ENCODE measurements at places on chromosomes 16 and 17.

DNA sequence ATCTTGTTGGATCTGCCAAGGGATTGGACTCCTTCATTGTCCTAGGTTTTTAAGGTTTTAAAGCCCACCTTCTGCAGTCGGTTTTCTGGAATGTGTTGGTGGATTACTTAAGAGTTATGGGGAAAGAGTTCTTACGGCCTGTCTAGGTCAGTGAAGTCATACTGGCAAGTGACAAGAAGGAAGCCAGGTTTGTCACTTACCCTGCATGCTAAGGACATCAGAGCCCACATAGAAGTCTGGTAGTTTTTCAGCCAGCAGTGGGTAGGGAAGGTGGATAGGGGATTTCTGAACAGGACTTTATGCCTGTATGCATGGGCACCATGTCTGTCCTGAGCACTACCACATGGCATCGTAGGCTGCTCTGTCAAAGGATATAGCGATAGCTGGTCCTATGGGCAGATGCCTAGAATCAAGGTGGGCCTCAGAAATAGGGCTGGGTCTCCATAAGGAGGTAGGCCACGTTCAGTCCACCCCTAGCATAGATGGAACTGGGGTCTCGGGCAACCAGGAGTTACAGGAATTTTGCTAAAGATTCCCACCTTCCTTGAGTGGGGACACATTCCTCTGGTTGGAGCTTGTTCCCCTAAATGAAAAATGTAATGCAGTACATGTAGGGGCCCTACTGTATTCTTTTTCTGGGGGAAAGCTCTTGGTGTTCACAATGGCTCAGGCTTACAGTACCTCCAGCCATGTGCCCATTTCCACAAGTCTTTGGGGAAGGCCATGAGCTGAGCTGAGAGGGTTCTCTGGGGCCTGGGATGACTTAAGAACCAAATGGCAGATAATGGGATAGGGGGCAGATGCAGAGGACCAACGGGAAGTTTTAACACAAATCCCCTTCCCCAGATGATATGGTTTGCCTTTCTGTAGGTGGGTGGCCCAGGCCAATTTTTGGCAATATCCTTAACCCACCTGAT lies 27.5 kb downstream of the TRPV2 start:
- no peak for DNase-seq

DNA sequence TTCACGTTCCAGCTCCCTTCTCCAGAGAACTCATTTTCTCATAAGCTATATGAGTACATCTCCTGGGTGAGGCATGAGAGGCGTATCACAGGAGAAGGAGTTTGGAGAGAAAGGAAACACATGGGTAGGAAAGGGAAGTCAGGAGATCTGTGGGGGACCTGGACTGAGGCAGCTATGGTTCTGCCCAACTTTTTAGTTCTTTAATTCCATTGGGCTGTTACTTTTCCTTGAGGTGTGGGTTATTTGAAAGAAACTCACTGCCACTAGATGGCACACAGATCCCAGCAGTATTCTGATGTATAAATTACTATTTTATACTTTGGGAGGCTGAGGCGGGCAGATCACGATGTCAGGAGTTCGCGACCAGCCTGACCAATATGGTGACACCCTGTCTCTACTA lies 63.6 kb downstream of the NUP93 start:
- DNase-seq: no peak

- no peak for DNase-seq
Observed at GRCh38 chr16:69378760-69379159, 7.0 kb downstream of the TERF2 start.

DNA sequence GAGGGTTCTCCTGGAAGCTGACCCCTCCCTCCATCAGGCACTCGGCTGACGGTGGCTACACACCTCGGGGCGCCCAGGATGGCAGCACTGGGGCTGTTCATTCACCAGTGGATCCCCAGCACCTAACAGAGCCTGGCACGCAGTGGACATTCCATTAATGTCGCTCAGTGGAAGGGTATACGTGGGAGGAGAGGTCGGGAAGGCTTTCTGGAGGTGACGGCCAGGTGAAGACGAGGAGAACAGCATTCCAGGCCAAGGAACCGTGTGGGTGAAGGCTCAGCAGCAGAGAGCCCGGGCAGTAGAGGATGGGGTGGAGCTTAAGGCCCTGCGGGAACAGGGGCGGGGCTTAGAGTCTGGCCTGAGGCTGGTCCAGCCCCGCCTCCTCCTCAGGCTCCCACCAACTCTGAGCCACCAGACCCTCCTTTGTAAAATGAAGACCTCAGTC lies 2.5 kb upstream of the HS3ST6 start:
- no peak for DNase-seq

DNA sequence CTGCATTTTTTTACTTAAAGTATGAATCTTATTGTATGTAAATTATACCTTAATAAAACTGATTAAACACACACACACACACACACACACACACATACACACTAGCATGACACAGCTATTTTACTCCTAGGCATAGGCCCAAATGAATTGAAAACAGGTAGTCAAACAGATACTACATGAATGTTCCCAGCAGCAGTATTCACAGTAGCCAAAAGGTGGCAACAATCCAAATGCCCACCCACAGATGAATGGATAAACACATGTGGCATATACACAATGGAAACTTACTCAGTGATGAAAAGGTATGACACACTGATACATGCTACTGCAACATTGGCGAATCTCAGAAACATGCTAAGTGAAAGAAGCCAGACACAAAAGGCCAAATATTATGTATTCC lies 223.5 kb downstream of the CYB561 start:
- no peak for DNase-seq

GRCh38 chr17:28849281-28849680 lies 5.5 kb upstream of the ERAL1 start:
- DNase-seq: no peak

GRCh38 chr16:83963277-83964119 lies 4.5 kb upstream of the NECAB2 start:
- no peak for DNase-seq

DNA sequence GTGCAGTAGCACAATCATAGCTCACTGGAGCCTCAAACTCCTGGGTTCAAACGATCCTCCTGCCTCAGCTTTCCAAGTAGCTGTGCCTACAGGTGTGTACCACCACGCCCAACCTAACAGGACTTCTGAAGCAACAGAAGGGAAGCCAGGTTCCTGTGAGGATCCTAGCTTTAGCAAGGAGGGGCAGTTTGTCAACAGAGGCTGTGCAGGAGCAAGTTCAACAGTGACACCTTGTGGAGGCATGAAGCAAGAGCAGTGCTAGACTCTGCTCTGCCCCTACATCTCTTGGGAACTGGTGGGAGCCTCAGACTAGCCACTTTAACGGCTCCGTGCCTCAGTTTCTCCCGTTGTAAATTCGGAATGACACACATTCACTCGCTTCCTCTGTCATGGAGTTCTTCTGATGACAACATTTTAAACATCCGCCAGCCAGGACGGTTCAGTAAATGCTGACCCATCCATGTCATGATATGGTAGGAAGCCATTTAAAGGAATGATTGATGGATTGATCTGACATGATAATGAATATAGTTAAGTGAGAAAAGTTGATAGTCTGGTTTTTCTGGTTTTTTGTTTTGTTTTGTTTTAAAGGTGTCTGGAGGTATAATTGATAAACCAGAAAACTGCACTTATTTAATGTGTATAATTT lies 218.7 kb downstream of the MRTFB start:
- no peak for DNase-seq

- DNase-seq: no peak
Observed at GRCh38 chr17:43074869-43075268, 49.8 kb downstream of the RND2 start.

DNA sequence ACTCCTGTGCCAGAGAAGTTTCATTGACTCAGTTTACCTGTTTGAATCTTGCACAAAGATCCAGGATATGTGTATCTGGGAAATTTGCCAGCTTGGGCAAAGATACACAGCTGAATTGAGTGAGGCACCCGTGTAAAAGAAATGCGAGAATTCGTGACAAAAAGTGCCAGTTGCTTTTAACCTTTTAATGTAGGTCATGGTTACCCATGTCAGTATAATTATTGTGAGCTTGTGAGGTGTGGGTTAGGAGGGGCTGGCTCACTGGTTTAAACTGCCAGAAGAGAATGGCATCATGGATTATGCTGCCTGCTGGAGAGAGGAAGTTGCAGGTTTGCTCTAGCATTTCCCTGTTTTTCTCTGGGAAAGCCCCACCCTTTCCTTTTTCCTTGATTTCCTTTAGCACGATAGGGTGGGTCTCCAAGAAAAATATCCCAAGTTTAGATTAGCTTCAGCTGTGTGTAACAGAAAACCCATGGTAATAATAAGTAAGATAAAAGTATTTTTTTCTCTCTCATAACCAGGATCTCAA lies 24.8 kb upstream of the NDRG4 start:
- no peak for DNase-seq

GRCh38 chr17:1087381-1088241 lies 90.7 kb downstream of the TIMM22 start:
- DNase-seq: no peak

- no peak for DNase-seq
Observed at GRCh38 chr16:50509521-50510341, 38.5 kb upstream of the NKD1 start.

- no peak for DNase-seq
Observed at GRCh38 chr17:49513641-49514040, 18.5 kb downstream of the NGFR start.

- DNase-seq: no peak
Observed at GRCh38 chr16:27646806-27647205, 96.9 kb downstream of the KATNIP start.

- no peak for DNase-seq
Observed at GRCh38 chr17:4182043-4182442, 39.0 kb downstream of the CYB5D2 start.

GRCh38 chr16:31297496-31297895 lies 37.7 kb downstream of the ITGAM start:
- no peak for DNase-seq

DNA sequence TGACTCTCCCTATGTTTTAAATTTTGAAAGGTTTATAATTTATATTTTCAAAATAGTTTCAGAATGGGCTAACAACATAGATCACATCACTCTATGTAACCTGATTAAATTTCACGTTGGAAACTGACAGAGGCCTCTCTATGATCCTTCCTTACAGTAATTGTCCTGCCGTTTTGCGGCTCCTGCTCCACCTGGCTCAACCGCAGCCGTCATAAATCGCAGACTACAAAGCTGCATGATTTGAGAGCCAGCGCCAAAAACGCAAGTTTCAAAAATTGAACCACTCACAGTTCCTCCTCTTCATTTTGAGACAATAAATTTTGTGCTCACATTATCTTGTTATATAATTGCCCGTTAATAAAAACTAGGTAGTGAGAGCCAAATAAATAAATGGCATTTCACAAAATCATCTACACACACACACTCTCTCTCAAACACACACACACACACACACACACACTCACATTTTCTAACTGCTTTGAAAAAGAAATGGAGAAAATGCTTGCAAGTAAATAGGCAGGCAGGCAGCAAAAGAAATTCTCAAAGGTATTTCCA lies 263.1 kb upstream of the PSMD7 start:
- no peak for DNase-seq

DNA sequence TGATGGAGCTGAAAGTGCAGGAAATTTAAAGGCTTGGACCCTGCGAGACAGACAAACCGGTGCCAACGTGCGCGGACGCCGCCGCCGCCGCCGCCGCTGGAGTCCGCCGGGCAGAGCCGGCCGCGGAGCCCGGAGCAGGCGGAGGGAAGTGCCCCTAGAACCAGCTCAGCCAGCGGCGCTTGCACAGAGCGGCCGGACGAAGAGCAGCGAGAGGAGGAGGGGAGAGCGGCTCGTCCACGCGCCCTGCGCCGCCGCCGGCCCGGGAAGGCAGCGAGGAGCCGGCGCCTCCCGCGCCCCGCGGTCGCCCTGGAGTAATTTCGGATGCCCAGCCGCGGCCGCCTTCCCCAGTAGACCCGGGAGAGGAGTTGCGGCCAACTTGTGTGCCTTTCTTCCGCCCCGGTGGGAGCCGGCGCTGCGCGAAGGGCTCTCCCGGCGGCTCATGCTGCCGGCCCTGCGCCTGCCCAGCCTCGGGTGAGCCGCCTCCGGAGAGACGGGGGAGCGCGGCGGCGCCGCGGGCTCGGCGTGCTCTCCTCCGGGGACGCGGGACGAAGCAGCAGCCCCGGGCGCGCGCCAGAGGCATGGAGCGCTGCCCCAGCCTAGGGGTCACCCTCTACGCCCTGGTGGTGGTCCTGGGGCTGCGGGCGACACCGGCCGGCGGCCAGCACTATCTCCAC lies at the start of gene NOG:
TSS of gene NOG (plus strand) at position 54 of the 674 bp plus-strand sequence. CDS start at position 579, 525 bp downstream.
- DNase-seq: no peak

DNA sequence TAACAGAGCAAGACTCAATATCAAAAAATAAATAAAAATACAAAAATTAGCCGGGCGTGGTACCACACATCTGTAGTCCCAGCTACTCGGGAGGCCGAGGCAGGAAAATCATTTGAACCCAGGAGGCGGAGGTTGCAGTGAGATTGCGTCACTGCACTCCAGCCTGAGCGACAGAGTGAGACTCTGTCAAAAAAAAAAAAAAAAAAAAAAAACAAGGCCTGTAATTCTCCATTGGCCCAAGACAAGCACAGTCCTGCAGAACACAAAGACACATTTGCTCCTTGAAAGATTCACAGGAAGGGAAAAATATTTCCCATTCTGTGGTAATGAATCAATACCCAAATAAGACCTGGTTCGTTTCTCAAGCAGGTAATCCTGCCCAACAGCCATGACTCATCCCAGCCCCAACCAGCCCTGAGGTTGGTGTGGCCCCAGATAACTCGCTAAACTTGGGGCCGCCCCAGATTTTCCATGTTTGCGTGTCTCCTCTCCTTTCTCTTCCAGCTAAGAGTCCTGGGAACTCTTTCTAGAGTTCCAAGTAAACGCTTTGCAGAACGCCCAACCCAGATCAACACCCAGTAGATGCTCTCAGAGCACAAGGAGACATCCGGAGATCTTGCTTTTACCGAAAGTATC lies 40.3 kb upstream of the SNN start:
- no peak for DNase-seq

- no peak for DNase-seq
Observed at GRCh38 chr16:5017678-5017969, 16.1 kb downstream of the NAGPA start.

DNA sequence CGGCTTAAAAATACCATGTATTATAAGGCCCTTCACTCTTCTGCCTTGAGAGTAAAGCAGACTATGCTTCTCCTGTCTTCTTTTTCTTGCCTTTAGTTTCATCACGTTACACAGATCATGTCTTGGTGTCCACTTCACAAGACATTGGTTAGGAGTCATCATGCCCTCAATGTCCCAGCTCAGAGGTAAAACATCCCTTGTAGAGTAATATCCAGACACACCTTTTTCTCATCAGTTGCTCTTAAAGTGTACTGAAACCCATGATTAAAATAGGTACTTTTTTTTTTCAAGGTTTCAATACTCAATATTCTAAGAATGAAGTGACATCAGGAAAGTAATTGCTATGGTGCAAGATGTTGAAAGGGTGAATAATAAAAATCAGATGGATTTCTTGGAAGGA lies 267.8 kb downstream of the PMP22 start:
- DNase-seq: no peak

DNA sequence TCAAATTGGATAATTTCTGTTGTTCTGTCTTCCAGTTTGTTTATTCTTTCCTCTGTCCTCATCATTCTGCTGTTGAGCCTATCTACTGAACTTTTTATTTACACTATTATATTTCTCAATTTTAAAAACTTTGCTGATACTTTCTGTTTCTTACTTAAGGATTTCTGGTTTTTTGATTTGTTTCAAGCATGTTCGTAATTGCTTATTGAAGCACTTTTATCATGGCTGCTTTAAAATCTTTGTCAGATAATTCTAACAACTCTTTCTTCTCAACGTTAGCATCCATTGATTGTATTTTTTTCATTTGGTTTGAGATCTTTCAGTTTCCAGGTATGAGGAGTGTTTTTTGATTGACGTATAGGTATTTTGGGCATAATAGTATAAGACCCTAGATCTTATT lies 116.9 kb downstream of the PHKB start:
- no peak for DNase-seq

- DNase-seq: no peak
Observed at GRCh38 chr17:33671491-33671890, 378.4 kb upstream of the ASIC2 start.

GRCh38 chr17:78407387-78408000 lies 29.0 kb downstream of the PGS1 start:
- DNase-seq: no peak

All from cerebellar nuclear complex (tissue), 1 donor.